ENCODE measurements at places on chromosomes 12 and 14. TPM values are rescaled to one million over a fixed set of nuclear protein-coding genes. Genes with fewer than 3 reads are reported as not detected.

TAS2R42 gene
- not detected for total RNA-seq

CD163 gene
- 0.77 TPM for total RNA-seq

AQP6 gene
- 0.21 TPM for total RNA-seq

TCL1B gene
- 7.0 TPM for total RNA-seq

COCH gene
- 9.4 TPM for total RNA-seq

CCDC197 gene
- not detected for total RNA-seq

REP15 gene
- total RNA-seq, result not detected

CD4 gene
- 2.7 TPM for total RNA-seq

GRCh38 chr12:71664411-71665089 is 449 bp downstream of the THAP2 start:
- peak overlapping the region; percentile 100 for H3K27ac ChIP-seq
- H3K4me3 ChIP-seq, result peak overlapping the region; percentile 91
- no peaks in the 10 kb centered on the region for H3K27me3 ChIP-seq
- peaks cover 11% of the 10 kb centered on the region for H3K36me3 ChIP-seq
- no peak for DNase-seq

- H3K36me3 ChIP-seq, result peaks cover 2% of the 10 kb centered on the region
- no peak overlapping the region for H3K27ac ChIP-seq
- no peaks in the 10 kb centered on the region for H3K27me3 ChIP-seq
- H3K4me3 ChIP-seq, result no peak overlapping the region
- no peak for DNase-seq
- H3K4me1 ChIP-seq, result peaks cover 9% of the 10 kb centered on the region
Observed at GRCh38 chr12:33795536-33795935, 226.8 kb upstream of the ALG10 start.

- DNase-seq, result peak; percentile 13
- peaks cover 42% of the 10 kb centered on the region for H3K4me1 ChIP-seq
- H3K36me3 ChIP-seq, result no peaks in the 10 kb centered on the region
- H3K27ac ChIP-seq, result no peak overlapping the region
Observed at GRCh38 chr12:127621366-127621765, 645.6 kb upstream of the TMEM132C start.

- no peaks in the 10 kb centered on the region for H3K4me1 ChIP-seq
- no peak overlapping the region for H3K4me3 ChIP-seq
- DNase-seq, result no peak
- no peaks in the 10 kb centered on the region for H3K27me3 ChIP-seq
- H3K27ac ChIP-seq, result no peak overlapping the region
Observed at GRCh38 chr12:74105434-74105833, 432.2 kb upstream of the ATXN7L3B start.

DNA sequence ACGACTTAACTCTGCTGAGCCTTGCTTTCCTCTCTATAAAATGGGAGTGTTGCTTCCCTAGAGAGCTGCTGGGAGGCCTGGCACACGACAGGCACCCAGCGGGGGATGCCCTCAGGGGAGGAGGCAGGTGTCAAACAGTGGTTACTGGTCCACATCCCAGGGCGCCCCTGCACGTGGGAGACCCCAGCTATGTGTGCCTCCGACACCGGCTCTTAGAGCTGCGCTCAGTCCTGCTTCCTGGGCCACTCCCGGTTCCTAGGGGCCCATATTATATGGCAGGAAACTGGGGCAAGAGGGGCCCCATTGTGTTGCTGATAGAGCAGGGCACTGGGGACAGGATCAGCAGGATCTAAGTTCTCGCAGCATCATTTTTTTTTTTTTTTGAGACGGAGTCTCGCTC is 47.3 kb downstream of the CHGA start:
- no peak overlapping the region for H3K27ac ChIP-seq
- no peaks in the 10 kb centered on the region for H3K27me3 ChIP-seq
- H3K4me3 ChIP-seq, result no peak overlapping the region
- DNase-seq, result no peak

DNA sequence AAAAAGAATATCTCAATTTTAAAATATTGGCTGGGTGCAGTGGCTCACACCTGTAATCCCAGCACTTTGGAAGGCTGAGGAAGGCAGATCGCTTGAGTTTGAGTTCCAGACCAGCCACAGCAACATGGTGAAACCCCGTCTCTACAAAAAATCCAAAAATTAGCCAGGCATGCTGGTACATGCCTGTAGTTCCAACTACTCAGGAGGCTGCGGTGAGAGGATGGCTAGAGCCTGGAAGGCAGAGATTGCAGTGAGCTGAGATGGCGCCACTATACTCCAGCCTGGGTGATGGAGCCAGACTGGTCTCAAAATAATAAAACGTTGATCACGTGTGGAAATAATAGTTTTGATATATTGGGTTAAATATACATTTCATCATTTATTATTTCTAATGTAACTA is 5.7 kb downstream of the MTRFR start:
- H3K36me3 ChIP-seq, result peaks cover 17% of the 10 kb centered on the region
- no peaks in the 10 kb centered on the region for H3K27me3 ChIP-seq
- H3K4me1 ChIP-seq, result peaks cover 5% of the 10 kb centered on the region
- H3K4me3 ChIP-seq, result no peak overlapping the region
- H3K27ac ChIP-seq, result no peak overlapping the region
- no peak for DNase-seq

DNA sequence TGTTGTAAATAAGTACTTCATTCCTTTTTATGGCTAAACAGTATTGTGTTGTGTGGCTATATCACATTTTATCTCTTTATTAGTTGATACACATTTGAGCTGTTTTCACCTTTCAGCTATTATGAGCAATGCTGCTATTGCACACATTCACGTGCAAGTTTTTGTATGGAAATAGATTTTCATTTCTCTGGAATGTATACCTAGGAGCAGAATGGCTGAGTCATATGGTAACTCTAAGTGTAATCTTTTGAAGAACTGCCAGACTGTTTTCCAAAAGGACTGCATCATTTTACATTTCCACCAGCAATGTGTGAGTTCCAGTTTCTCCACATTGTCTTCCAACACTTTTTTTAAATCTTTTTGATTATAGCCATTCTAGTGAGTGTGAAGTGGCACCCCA is 134.0 kb downstream of the SRGAP1 start:
- H3K4me1 ChIP-seq, result peaks cover 32% of the 10 kb centered on the region
- H3K27me3 ChIP-seq, result no peaks in the 10 kb centered on the region
- no peak for DNase-seq
- H3K4me3 ChIP-seq, result no peak overlapping the region
- H3K27ac ChIP-seq, result no peak overlapping the region
- H3K36me3 ChIP-seq, result no peaks in the 10 kb centered on the region

DNA sequence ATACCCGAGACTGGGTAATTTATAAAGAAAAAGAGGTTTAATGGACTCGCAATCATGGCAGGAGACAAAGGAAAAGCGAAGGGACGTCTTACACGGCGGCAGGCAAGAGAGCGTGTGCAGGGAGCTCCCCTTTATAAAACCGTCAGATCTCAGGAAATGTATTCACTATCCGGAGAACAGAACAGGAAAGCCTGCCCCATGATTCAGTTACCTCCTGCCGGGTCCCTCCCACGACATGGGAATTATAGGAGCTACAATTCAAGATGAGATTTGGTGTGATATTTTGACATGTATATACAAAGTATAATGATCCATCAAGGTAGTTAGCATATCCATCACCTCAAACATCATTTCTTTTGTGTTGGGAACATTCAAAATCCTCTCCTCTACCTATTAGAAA is 2.3 kb upstream of the CDCA4 start:
- DNase-seq, result no peak
- no peak overlapping the region for H3K27ac ChIP-seq
- peak overlapping the region; percentile 87 for H3K4me3 ChIP-seq
- peaks cover 43% of the 10 kb centered on the region for H3K4me1 ChIP-seq

DNA sequence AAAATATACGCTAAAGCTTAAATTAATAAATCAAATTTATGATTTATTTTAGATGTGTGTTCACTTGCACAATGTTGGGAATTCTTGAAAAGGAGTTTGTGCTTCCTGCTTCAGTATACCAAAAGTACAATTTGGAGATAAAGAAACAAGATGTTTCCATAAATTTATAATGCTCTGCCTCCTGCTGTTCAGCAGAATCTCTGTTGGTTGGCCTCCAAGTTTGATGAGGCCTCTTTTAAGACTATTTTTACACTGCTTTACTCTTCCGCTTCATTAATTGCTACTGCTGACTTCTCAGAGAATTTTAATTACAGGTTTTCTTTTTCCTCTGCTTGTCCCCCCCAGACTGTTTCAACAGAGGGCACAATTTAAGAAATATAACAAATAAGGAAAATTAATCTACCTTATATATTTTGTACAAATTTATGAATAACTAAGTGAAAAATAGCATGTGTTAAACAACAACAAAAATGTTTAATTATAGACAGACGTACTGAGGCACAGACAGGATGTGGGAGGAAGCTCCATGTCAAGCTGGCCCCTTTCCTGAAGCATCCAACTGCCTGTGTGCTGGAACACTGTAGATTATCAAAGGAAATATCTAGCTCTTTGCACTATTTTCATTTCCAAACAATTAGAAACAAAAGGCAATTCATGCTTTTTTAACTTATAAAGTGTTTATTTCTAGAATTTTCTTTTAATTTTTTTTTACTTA is 83.9 kb downstream of the PIK3C2G start:
- H3K27me3 ChIP-seq, result no peaks in the 10 kb centered on the region
- no peak for DNase-seq
- no peak overlapping the region for H3K4me3 ChIP-seq
- H3K27ac ChIP-seq, result no peak overlapping the region
- H3K4me1 ChIP-seq, result no peaks in the 10 kb centered on the region

DNA sequence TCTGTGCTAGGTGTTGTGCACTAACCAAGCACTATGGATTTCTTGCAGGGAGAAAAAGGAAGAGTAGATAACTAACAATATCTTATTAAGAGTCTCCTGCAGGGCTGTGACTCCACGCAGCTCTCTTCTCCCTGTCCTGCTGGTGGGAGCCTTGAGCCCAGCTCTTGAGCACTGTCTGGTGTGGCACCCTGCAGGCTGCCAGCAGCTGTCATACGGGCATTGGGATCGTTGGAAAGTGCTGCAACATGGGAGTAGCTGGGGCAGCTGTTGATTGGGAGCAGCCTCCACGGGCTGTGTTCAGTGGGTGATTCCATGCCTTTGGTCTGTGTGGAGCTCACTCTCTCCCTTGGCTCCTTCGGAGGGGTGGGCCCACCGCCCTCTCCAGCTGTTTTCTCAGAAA is 125.3 kb downstream of the FBXL14 start:
- no peaks in the 10 kb centered on the region for H3K36me3 ChIP-seq
- H3K4me1 ChIP-seq, result peaks cover 4% of the 10 kb centered on the region
- H3K27me3 ChIP-seq, result no peaks in the 10 kb centered on the region
- no peak overlapping the region for H3K27ac ChIP-seq
- DNase-seq, result no peak

GRCh38 chr12:19131025-19131444 is 1.5 kb downstream of the PLEKHA5 start:
- peak; percentile 29 for DNase-seq
- H3K36me3 ChIP-seq, result peaks cover 37% of the 10 kb centered on the region
- peak overlapping the region; percentile 98 for H3K27ac ChIP-seq
- peaks cover 51% of the 10 kb centered on the region for H3K4me1 ChIP-seq
- peaks cover 5% of the 10 kb centered on the region for H3K27me3 ChIP-seq

DNA sequence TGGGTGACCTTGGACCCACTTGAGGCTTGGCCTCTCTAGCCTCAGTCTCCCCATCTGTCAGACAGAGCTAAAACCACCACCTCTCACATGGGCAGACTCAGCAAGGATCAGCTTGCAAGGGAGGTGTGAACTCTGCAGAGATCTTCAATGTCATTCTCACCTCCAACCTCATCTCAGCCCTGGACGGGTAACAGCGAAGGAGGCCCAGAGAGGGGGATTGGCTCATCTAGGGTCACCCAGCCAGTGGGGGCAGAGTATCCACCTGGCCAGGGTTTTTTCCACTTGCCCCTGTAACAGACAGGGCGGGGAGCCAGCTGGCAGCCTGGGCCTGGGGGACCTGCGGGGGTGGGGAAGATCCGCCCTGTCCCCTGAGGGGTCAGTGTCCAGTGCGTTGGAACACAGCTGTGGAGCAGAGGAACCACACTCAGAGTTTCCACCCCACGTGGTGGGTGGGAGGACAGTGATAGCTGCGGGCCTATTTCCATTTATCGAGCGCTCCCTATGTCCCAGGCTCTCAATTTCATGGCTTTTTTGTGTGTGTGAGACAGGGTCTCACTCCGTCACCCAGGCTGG is 27.4 kb downstream of the DTX1 start:
- no peaks in the 10 kb centered on the region for H3K36me3 ChIP-seq
- DNase-seq, result no peak

GRCh38 chr12:30425445-30425844 is 270.2 kb downstream of the IPO8 start:
- H3K4me1 ChIP-seq, result no peaks in the 10 kb centered on the region
- DNase-seq, result no peak
- no peak overlapping the region for H3K27ac ChIP-seq

- DNase-seq, result no peak
- H3K27me3 ChIP-seq, result no peaks in the 10 kb centered on the region
- H3K4me3 ChIP-seq, result no peak overlapping the region
- H3K27ac ChIP-seq, result no peak overlapping the region
Observed at GRCh38 chr12:97940629-97941028, 478.0 kb downstream of the RMST start.

DNA sequence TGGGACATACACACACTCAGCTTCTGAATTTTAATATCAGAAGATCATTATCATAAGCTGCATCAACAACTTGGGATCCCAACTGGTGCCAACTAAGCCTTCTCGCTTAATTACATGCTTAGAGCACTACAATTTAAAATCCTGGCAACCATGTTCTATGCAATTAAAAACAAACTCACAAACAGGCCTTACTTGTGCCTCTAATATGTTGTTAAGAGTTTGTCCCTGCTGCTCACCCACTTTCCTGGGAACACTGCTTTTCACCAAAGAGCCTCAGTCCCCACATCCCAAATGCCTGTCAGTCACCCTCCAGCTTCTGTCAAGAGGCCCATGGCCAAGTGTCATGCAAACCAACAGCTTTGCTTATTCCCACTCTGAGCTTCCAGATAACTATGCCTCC is 69.7 kb downstream of the TTC9 start:
- DNase-seq, result no peak
- peaks cover 65% of the 10 kb centered on the region for H3K4me1 ChIP-seq
- no peaks in the 10 kb centered on the region for H3K27me3 ChIP-seq
- no peaks in the 10 kb centered on the region for H3K36me3 ChIP-seq
- H3K27ac ChIP-seq, result no peak overlapping the region

DNA sequence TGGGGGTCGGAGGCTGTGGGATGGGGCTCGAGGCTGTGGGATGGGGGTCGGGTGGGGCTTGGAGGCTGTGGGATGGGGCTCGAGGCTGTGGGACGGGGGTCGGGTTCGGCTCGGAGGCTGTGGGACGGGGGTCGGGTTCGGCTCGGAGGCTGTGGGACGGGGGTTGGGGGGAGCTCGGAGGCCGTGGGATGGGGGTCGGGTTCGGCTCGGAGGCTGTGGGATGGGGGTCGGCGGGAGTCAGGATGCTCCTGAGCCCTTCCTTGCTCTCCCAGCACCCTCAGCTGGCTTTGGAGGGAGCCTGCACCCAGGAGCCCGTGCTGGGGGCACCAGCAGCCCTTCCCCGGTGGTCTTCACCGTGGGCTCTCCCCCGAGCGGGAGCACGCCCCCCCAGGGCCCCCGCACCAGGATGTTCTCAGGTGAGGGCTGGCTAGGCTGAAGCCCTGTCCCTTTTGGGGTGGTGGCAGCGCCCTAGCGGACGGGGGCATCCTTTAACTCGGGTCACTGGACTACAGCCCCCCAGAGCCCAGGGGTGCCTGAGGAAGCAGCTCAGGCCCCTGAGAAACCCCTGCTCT is 11.9 kb upstream of the PUS1 start:
- no peaks in the 10 kb centered on the region for H3K4me1 ChIP-seq
- H3K27me3 ChIP-seq, result no peaks in the 10 kb centered on the region
- no peak for DNase-seq
- peaks cover 13% of the 10 kb centered on the region for H3K36me3 ChIP-seq
- no peak overlapping the region for H3K4me3 ChIP-seq

Data from WTC11 (cell line).